Globus pallidus (tissue), 1 donor: ENCODE measurements at places on chromosomes 12 and 14.

DNA sequence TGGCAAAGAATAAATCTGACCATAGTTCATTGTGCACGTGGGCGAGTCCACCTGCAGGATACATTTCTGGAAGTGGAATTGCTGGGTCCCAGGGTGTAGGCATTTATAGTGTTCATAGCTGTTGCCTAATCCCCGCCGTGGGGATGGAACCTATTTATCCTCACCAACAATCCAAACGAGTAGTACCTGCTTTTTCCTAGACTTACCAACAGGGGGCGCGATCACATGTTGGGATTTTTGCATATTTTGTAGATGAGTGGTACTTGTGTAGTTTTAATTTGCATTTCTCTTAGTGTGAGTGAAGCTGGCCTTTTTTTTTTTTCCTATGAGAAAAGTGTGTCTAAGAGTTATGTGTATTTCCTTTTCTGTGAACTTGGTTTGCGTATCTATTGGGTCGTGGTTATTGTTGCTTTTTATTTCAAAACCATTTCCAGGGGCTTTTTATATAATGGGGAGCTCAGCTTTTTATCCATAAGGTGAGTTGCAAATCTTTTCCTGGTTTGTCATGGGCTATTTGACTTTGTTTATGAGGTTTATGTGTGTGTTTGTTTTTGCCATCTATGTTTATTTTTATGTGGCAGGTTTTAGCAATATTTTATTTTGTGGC lies 67.2 kb downstream of the CCDC92 start:
- peak; percentile 65 for DNase-seq

DNA sequence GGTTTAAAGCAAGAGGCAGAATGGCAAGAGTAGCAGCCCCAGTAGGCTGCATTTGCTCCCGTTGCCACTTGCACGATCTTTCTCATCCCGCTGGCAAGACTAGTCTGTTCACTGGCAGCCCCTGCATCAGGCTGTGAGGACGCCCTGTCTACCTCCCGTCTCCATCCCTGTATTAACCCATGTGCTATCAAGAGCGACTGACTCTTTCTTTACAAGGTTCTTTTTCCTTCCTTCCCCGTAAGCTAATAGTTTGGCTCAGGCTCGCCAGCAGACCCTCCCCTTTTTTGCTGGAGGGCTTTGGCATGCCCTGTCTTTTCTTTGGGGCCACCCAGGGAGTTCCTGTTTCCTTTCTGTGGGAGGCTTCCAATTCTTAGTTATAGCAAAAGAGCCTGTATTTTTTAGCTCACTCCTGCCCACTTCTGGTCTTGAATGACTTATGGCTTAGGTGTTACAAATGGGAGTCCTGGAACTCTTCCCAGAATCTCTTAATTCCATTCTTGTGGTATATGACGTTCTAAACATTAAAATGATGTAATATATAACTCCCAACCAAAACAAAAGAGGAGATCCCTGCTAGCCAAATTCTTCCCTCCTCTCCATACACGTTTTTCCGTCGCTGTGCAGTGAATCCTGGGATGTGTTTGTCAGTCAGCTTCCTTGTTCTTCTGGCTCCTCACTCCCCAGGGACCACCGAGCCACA lies 149.0 kb downstream of the PRKCH start:
- DNase-seq, result no peak

- DNase-seq, result no peak
Measured at GRCh38 chr14:106227793-106228192, 701.4 kb downstream of the TMEM121 start.

DNA sequence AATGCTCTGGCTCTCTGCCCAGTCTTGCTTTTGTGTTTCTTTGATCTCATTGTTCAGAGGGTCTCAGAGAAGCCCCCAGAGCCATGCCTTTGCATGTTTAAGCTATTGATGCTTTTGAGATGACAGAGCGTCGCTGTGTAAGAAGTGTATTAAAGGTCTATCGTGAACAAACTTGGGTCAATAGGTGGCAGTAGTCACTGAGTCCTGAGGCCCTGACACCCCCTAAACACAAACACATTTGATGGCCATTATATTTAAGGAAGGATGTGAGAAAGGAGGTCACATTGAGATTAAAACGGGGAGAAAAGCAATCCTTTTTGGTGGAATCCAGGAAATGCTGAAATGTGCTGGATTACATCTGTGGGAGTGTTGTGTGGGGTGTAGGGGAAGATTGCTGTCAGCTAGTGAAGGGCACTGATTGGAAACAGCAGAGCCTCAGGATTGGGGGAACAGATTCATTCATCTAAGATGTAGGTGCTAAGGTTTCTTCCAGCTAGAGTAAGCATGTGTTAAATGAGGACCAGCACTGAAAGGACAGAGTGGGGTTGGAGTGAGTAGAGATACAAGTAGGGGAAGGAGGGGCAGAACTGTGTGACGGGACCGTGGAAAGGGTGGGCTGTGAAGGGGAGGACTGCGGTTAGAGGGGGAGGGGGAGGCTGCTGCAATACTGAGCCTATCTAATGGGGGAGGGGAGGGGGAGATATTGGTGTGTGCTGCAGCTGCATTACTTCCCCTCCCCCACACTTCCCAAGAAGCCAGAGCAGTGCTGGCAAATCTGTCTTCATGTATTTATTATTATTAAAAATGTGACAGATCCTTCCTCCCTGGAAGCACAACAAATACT lies 12.7 kb downstream of the NGDN start:
- no peak for DNase-seq

- no peak for DNase-seq
Measured at GRCh38 chr14:34742270-34743115, 28.1 kb upstream of the CFL2 start.

DNA sequence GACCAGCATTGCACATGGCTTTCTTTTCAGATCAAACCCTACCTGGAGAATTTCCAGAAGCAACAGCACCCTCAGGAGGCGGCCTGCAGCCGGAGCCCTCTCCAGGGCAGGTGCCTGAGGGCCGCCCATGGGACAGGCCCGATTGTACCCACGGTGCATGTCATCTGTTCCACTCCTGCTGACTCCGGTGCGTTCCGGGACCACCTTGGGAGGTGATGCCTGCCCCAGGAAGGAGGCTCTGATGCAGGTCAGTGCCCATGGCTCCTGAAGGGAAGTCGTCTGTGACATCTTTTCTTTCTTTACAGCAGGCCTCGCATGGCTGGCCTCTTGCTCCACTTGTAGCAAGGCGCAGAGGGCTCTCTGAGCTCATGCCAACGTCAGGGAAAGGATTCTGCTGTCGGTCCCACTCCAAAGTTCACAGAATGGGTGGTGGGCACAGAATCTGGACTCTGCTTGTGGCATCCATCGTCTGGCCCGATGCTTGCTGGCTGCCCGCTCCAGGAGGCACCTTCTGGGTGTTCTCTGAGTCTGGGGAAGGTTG lies 160.7 kb upstream of the RTL1 start:
- DNase-seq, result no peak

DNA sequence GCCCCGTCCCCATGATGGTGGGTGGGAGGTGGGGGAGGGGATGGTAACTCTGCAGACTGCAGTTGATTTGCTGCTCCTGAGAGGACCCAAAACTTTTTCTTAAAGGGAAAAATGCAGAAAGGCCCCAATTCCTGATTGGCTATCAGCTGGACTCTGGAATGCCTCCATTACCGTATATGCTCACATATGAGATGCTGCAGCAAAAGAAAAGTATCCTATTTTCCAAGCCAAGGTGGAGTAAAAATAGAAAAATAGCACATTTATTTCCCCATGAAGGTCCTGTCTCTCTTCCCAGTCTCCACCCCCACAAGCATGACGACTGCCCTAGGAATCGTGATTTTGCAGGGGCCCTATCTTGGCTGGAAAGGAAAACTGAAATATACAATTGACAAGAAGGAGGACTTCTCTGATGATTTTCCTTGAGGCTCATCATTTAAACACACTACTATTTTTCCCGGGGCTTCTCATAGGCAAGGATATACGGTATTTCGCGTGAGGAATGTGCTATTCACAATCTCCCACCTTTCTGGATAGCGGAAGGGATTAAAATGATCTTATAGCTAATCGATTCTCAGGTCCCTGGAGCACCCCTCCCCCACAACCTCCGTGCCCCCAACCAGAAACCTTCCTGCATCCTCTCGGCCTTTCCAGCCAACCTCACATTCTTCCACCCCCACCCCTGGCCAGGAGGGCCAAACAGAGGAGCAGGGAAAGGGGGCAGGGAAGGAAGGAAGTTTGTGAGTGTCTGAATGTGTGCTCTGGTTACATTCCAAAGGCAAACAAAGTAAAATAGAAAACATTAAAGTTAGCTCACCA lies 138.9 kb upstream of the CCND2 start:
- DNase-seq, result no peak

DNA sequence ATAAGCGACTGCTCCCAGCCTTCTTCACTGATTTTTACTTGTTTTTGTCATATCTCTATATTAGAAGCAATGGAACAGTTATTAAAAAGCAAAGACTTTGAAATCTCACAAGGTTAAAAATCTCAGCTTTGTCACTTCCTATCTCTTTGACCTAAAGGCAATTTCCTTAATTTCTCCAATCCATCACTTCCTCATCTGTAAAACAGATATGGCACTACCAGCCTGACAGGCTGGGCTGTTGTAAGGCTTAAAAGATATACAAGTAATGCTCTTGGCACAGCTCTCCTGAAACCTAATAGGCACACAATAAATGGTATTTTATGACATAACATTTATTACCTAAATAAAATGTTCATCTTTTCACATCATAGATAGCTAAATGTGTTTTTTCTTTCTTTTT lies 25.6 kb downstream of the ATXN2 start:
- no peak for DNase-seq

- no peak for DNase-seq
Measured at GRCh38 chr12:63276537-63277365, 125.8 kb upstream of the AVPR1A start.
